ENCODE measurements at places on chromosomes 2 and 18. TPM values are rescaled to one million over a fixed set of nuclear protein-coding genes. Genes with fewer than 3 reads are reported as not detected.
A peak's percentile ranks its signal among the peaks of the same experiment; 100 is the strongest.

- H3K27me3 ChIP-seq, result no peaks in the 10 kb centered on the region
- no peaks in the 10 kb centered on the region for H3K4me1 ChIP-seq
- no peaks in the 10 kb centered on the region for H3K36me3 ChIP-seq
- DNase-seq, result no peak
Measured at GRCh38 chr2:238060096-238060541, 682 bp upstream of the SCLY start.

GRCh38 chr2:205060269-205060668 lies 515.0 kb downstream of the PARD3B start:
- no peak for DNase-seq
- no peak overlapping the region for H3K27ac ChIP-seq
- no peaks in the 10 kb centered on the region for H3K36me3 ChIP-seq
- no peaks in the 10 kb centered on the region for H3K27me3 ChIP-seq
- H3K4me3 ChIP-seq, result no peak overlapping the region

- H3K36me3 ChIP-seq, result no peaks in the 10 kb centered on the region
- H3K27me3 ChIP-seq, result no peaks in the 10 kb centered on the region
- no peak overlapping the region for H3K4me3 ChIP-seq
- DNase-seq, result no peak
- no peaks in the 10 kb centered on the region for H3K4me1 ChIP-seq
Measured at GRCh38 chr2:168611091-168611490, 155.0 kb downstream of the CERS6 start.

DNA sequence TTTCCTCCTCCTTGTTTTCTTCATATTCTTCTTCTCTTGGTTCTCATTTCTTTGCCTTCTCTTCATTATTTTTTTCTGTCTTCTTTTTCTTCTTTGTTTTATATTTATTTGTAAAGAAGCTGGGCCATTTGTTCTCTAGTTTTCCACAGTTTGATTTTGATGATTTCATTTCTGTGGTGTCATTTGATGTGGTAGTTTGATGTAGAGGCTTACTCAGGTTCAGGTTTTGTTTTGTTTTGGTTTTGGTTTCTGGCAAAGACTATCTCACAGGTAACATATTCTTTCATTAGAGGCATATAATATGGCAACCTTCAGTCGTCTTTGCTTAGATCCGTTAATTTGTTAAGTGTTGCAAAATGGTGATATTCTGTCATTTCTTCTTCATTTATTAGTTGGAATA lies 75.3 kb downstream of the BABAM2 start:
- DNase-seq, result no peak
- no peaks in the 10 kb centered on the region for H3K27me3 ChIP-seq
- peaks cover 3% of the 10 kb centered on the region for H3K4me1 ChIP-seq
- H3K27ac ChIP-seq, result peak overlapping the region; percentile 61
- H3K4me3 ChIP-seq, result no peak overlapping the region

GRCh38 chr2:137133225-137133624 lies 367.9 kb downstream of the THSD7B start:
- H3K4me3 ChIP-seq, result no peak overlapping the region
- H3K36me3 ChIP-seq, result no peaks in the 10 kb centered on the region
- no peak for DNase-seq

DNA sequence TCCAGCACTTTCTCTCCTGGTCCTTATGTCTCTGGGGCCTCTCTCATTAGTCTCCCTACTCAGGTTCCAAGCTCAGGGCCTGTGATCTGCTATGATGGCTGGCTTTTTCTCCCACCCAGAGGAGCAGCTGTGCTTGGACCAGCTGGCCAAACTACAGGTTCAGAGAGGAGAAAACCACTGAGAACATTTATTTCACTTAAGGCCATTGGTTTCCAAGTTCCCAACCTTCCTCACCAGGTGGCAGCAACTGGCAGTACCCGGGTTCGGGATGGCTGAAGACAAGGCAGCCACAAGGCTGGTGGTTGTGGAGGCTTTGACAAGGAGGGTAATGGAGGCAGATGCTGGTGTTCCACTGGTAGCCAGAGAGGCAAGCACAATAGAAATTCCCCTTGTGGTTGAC lies 29.9 kb upstream of the SELENOI start:
- no peak overlapping the region for H3K27ac ChIP-seq
- H3K27me3 ChIP-seq, result no peaks in the 10 kb centered on the region
- no peaks in the 10 kb centered on the region for H3K36me3 ChIP-seq

- H3K27ac ChIP-seq, result no peak overlapping the region
- DNase-seq, result no peak
- H3K36me3 ChIP-seq, result no peaks in the 10 kb centered on the region
- H3K4me3 ChIP-seq, result no peak overlapping the region
Measured at GRCh38 chr2:180730976-180731375, 249.4 kb upstream of the UBE2E3 start.

- no peak overlapping the region for H3K27ac ChIP-seq
- no peaks in the 10 kb centered on the region for H3K36me3 ChIP-seq
- no peaks in the 10 kb centered on the region for H3K4me1 ChIP-seq
- no peaks in the 10 kb centered on the region for H3K27me3 ChIP-seq
- no peak for DNase-seq
Measured at GRCh38 chr2:219836647-219837177, 209.3 kb downstream of the SLC4A3 start.

GRCh38 chr2:54471221-54471711 lies 15.1 kb downstream of the SPTBN1 start:
- peaks cover 20% of the 10 kb centered on the region for H3K4me1 ChIP-seq
- no peaks in the 10 kb centered on the region for H3K36me3 ChIP-seq
- peak overlapping the region; percentile 32 for H3K27ac ChIP-seq
- no peaks in the 10 kb centered on the region for H3K27me3 ChIP-seq
- no peak overlapping the region for H3K4me3 ChIP-seq
- peak; percentile 51 for DNase-seq

DNA sequence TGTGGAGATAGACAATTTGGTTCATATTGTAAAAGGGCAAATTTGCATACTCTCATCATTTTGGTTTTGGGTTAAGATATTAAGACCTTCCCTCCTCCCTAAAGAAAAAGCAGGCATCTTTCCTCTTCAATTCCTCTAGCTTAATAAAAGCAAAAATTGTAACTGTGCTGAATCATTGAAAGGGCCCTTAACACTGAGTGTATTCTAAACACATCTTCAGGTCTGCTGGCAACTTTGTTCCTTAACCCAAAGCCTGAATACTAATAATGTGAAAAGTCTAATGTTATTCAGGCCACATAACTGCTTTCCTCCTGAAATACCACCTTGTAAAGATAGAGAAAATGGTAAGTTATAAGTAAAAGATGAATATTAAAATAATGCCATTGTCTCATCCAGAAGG lies 1200.5 kb upstream of the FAM98A start:
- no peak overlapping the region for H3K27ac ChIP-seq
- no peaks in the 10 kb centered on the region for H3K4me1 ChIP-seq
- H3K36me3 ChIP-seq, result no peaks in the 10 kb centered on the region
- no peak overlapping the region for H3K4me3 ChIP-seq

DNA sequence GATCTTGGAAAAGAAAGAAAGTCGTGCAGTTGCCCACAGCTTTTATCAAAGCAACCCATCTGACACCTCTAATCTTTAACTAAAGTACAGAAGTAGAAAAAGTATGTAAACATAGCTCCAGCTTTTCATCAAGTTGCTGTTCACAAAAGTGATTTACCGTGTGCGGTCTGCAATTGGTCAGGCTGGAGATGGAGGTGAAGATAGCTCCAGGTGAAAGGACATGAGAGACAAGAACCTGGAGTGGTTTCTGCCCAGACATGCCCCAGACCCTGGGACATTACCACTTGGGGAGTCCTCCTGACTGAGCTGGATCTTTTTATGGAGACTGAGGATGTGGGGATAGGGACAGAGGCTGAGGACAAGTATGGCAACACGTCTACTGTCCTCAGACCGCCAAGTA lies 82.7 kb downstream of the LAMA1 start:
- DNase-seq, result no peak
- no peaks in the 10 kb centered on the region for H3K4me1 ChIP-seq
- no peak overlapping the region for H3K4me3 ChIP-seq
- no peaks in the 10 kb centered on the region for H3K27me3 ChIP-seq
- no peaks in the 10 kb centered on the region for H3K36me3 ChIP-seq

DNA sequence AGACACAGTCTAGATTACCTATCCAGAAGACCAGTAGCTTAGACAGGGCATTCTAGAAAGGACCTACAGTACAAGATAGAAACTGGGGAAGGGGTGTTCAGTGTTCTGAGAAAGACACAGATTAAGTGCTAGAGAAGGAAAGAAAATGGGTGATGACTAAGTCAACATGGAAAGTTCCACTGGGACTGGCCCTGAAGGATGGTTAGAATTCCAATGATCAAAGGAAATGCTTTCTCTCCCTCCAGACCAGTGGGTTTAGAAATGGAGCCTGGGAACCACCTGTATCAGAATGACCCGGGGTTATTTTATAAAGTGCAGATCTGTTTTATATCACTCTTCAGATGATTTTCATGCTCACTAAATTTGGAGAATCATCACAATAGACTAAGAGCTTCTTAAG lies 5.8 kb upstream of the COLEC12 start:
- H3K27me3 ChIP-seq, result no peaks in the 10 kb centered on the region
- no peaks in the 10 kb centered on the region for H3K36me3 ChIP-seq
- no peak overlapping the region for H3K27ac ChIP-seq
- H3K4me3 ChIP-seq, result no peak overlapping the region
- no peaks in the 10 kb centered on the region for H3K4me1 ChIP-seq

DNA sequence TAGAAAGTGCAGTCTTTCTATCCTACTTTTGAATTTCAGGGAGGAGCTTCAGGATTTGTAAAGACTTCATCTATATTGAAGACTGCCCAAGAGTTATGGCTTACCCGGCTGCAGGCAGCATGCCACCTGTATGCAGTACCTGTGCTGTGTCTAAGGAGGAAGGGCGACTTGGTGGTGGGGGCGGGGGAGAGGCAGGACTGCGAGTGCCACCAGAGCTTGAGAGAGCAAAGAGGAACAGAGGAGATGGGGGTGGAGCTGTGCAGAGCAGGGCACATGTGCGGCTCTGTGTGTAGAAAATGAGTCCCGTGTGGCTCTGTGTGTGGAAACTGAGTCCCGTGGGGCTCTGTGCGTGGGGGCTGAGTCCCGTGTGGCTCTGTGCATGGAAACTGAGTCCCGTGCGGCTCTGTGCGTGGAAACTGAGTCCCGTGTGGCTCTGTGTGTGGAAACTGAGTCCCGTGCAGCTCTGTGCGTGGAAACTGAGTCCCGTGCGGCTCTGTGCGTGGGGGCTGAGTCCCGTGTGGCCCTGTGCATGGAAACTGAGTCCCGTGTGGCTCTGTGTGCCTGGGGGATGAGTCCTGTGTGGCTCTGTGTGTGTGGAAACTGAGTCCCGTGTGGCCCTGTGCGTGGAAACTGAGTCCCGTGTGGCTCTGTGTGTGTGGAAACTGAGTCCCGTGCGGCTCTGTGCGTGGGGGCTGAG lies 43.2 kb downstream of the LDLRAD4 start:
- DNase-seq, result no peak
- no peak overlapping the region for H3K4me3 ChIP-seq
- no peaks in the 10 kb centered on the region for H3K27me3 ChIP-seq

- no peaks in the 10 kb centered on the region for H3K4me1 ChIP-seq
- H3K4me3 ChIP-seq, result no peak overlapping the region
- no peaks in the 10 kb centered on the region for H3K36me3 ChIP-seq
- no peaks in the 10 kb centered on the region for H3K27me3 ChIP-seq
- no peak for DNase-seq
Measured at GRCh38 chr2:120474486-120474885, 128.6 kb downstream of the INHBB start.

GRCh38 chr2:148184976-148185375 lies 164.1 kb downstream of the MBD5 start:
- H3K27ac ChIP-seq, result no peak overlapping the region
- H3K4me1 ChIP-seq, result no peaks in the 10 kb centered on the region
- no peak overlapping the region for H3K4me3 ChIP-seq
- no peak for DNase-seq
- no peaks in the 10 kb centered on the region for H3K27me3 ChIP-seq

DNA sequence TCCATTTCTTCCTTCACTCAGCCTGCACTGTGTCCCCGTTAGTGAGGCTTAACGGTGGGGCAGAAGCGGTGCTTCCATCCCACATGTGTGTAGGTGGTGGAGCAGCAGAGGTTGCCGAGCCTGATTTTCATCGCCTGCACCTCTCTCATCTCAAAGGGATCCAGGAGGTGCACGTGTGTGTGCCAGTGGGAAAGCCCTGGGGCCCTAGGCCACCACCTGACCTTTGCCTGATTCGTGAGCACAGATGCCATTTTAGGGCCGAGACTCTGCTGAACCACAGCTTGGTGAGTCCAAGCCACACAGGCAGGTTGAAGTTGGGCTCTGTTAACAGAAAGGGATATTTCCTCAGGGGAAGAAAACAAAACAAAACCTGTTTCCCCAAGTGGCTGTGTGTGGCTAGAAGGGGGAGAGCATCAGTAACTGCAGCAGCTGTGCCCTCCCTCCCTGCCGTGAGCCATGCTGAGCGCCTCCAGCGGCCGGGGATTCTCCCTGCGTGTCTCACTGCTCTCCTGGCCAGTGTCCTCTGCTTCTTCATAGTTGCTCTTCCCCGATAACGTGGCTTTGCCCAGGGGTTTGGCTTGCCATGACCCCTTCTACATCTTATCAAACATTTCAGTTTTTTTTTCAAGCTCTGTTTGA lies 81.5 kb downstream of the MAPRE2 start:
- no peak overlapping the region for H3K27ac ChIP-seq
- H3K4me1 ChIP-seq, result peaks cover 6% of the 10 kb centered on the region
- H3K36me3 ChIP-seq, result no peaks in the 10 kb centered on the region
- no peak for DNase-seq
- H3K4me3 ChIP-seq, result no peak overlapping the region

DNA sequence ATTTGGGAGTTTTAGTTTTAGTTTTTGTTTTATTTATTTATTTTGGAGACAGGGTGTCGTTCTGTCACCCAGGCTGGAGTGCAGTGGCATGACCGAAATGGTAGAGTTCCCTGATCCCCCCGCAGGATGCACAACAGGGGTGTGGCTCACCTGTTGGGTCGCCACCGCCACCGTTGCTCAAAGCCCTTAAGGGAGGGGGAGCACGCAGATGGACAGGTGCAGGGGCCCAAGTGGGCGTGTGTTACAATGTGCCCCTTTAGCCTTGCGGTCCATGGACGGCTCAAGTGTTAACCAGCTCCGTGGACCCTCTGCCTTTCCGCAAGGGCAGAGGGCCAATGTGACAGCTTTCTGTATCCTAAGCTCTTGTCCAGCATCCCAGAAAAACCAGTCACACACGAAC lies 61.4 kb upstream of the REL start:
- no peak overlapping the region for H3K27ac ChIP-seq
- no peak overlapping the region for H3K4me3 ChIP-seq
- no peaks in the 10 kb centered on the region for H3K27me3 ChIP-seq
- no peaks in the 10 kb centered on the region for H3K4me1 ChIP-seq

- H3K27me3 ChIP-seq, result no peaks in the 10 kb centered on the region
- H3K4me1 ChIP-seq, result no peaks in the 10 kb centered on the region
- no peaks in the 10 kb centered on the region for H3K36me3 ChIP-seq
- DNase-seq, result no peak
- H3K4me3 ChIP-seq, result no peak overlapping the region
Measured at GRCh38 chr18:13409026-13409425, 190.5 kb downstream of the LDLRAD4 start.

- no peak overlapping the region for H3K4me3 ChIP-seq
- no peaks in the 10 kb centered on the region for H3K4me1 ChIP-seq
- H3K27ac ChIP-seq, result no peak overlapping the region
- no peaks in the 10 kb centered on the region for H3K27me3 ChIP-seq
- H3K36me3 ChIP-seq, result no peaks in the 10 kb centered on the region
Measured at GRCh38 chr2:218329027-218329825, 27.4 kb upstream of the CATIP start.

ABCB11 gene
- 0.29 TPM for total RNA-seq

ALKAL2 gene
- 3.3 TPM for total RNA-seq

KLHL30 gene
- total RNA-seq, result 0.62 TPM

UGT1A4 gene
- total RNA-seq, result not detected

ANKRD30BL gene
- total RNA-seq, result 27.7 TPM

CPS1 gene
- 4.6 TPM for total RNA-seq

MRO gene
- total RNA-seq, result 0.24 TPM

CTAGE1 gene
- not detected for total RNA-seq

SLC23A3 gene
- total RNA-seq, result 0.26 TPM

IL1B gene
- total RNA-seq, result not detected

TNS1 gene
- total RNA-seq, result 1,338 TPM

SPATA3 gene
- total RNA-seq, result not detected
